ENCODE measurements at places on chromosomes 5 and 9. TPM values are rescaled to one million over a fixed set of nuclear protein-coding genes. Genes with fewer than 3 reads are reported as not detected.

Gene POU5F2
- polyA plus RNA-seq, result 0.16 TPM

GRCh38 chr9:79699479-79699878 lies 127.7 kb downstream of the TLE4 start:
- no peak for DNase-seq

DNA sequence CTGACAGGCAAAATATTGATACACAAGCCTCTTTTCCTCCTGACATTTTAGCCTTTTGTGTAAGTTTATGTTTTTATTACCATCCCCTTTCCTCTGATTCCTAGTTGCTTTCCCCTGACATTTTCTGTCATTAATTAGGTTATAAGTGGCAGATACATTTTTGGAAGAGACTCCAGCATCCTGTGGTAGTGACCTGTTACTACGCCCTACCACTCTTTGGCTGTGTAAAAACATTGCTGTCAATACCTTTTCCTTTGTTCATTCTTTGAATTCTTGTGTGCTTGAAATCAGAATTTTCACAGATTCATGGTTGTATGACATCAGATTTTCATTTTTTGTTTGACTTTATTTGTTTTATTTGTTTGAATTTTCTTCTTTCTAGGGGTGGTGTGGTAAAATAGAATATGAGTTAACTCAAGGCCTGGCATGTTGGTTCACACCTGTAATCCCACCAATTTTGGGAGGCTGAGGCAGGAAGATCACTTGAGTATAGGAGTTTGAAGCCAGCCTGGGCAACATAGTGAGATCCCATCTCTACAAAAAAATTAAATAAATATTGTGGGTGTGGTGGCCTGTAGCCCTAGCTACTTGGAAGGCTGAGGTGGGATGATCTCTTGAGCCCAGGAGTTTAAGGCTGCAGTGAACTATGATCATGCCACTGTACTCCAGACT lies 43.4 kb downstream of the UBE2R2 start:
- no peak for DNase-seq

DNA sequence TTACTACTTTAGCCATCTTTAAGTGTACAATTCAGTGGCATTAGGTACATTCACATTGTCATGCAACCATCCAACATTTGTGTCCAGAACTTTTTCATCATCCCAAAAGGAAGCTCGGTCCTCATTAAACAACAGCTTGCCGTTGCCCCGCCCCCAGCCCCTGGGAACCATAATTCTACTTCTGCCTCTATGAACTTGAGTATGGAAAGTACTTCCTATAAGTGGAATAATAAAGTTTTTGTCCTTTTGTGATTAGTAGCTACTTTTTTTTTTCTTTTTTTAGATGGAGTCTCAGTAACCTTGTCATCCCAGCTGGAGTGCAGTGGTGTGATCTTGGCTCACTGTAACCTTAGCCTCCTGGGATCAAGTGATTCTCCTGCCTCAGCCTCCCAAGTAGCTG lies 5.0 kb downstream of the GBGT1 start:
- no peak for DNase-seq

DNA sequence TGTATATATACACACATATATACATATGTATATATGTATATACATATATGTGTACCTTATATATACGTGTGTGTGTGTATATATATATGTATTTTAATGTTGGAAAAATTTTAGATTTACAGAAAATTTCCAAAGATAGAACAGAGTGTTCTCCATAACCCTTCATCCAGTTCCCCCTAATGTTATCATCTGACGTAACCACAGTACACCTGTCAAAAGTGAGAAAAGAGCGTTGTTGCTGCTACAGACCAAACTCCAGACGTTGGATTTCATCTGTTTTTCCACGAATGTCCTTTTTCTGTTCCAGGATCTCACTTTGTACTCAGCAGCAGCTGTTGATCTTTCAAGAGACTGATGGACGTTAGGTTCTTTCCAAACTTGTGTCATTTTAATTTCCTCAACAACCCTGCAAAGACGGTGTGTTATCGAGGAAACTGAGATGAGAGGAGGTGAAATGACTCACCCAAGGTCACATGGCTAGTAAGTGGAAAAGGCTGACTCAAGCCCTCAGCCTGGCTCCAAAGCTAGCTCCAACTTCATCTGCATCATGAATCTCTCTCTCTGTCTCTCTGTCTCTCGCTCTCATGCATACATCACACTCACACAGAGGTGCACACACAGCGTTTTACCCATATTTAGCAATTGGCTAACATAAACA lies 17.0 kb upstream of the NTNG2 start:
- no peak for DNase-seq
